A673 (cell line): ENCODE measurements at places on chromosomes 7 and 10. TPM values are rescaled to one million over a fixed set of nuclear protein-coding genes. Genes with fewer than 3 reads are reported as not detected.

DNA sequence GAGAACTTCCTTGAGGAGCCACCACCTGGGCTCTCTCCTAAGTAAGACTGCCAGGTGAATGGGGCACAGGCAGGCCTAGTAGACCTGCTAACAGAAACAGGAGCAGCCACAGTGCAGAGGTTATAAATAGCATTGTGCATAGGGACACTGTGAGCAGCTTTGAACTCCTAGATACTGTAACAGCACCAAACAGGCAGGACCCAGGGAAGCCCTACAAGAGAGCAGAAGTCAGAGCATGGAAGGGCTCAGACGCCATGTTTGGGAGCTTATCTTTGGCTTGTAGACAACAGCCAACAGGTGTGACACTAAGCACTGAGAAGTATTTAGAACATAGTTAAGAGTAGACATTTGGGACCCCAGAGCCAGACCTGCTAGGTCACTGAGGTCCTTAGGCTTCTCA, 14.5 kb downstream of the XRCC2 start:
- DNase-seq = no peak

DNA sequence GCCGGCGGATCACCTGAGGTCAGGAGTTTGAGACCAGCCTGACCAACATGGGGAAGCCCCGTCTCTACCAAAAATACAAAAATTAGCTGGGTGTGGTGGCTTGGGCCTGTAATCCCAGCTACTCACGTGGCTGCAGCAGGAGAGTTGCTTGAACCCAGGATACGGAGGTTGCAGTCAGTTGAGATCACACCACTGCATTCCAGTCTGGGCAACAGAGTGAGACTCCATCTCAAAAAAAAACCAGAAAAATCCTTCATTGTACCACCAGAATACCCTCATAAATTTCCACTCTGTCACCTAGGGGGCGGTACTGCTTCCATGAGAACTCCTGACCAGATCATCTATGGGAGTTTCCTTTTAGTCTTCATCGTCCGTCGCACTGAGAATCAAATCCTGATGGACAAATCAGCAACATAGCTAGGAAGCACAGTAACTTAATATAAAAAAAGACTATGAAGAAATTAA, 225.8 kb upstream of the KLF14 start:
- DNase-seq = peak; percentile 93

- no peak for DNase-seq
These were observed 21.5 kb downstream of the RPP38 start for GRCh38 chr10:15118615-15119014.

DNA sequence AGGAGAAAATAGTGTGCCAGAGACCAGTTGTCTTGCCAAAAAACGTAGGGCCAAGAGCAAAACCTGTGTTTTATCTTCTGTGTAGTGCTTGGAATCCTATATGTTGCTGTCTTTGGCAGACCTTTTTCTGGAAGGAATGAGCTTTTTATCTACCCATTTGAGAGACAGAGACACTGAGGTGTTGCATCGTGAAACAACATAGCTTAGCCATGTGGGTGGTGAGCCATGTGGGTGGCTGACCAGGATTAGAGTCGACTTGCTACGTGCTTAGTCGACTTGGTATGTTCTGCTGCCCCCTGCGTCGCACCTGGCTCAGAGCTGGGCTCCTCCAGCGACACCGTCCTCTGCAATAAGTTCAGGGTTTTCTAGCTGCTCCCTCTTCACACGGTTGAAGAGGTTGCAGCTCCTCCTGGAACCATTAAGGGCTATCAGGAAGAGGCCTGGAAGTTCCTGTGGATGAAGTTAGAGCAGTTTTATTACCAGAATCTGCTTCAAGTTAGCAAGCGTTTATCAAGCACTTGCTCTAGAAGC, 175.8 kb downstream of the SH2D4B start:
- no peak for DNase-seq

GRCh38 chr7:1675673-1676549, 5.8 kb downstream of the ELFN1 start:
- no peak for DNase-seq

- no peak for DNase-seq
These were observed 54.2 kb upstream of the INPP5A start for GRCh38 chr10:132483394-132483793.

DNA sequence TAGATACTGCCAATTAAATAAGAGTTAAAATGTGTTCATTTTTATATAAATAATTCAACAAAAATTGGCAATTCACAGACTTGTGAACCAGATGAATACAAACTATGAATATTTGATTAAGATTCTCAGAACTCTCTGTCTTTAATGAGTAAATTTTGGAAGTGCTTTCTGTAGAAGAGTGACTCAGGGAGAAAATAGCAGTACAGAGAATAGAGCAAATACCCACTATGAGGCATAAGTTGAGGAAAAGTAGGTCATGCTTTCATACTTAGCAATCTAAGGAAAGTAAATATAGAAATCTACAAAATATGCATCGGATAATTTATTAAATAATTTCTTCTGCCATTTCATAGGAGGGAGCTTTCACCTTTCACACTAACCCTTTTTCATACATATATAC, 117.7 kb upstream of the TMEM106B start:
- DNase-seq = no peak

DNA sequence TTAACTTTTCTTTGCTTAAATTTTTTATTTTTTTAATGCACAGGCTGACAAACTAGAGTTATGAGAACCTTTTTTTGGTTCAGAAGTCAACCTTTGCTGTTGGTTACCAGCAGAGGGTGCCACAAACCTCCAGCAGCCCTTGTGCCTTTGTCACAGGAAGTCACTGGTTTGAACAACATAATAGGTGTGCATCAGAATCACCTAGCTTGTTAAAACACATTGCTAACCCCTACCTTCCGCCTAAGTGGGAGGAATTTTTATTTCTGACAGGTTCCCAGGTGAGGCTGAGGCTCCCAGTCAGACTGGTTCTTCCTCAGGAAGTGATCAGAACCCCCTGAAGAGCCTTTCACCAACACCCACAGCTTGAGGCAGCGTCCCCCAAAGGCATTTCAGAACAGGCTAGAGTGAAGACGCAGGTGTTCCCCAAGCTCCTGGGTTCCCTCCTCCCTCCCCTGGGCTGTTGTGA, 22.6 kb upstream of the VDAC2 start:
- DNase-seq = peak; percentile 55

DNA sequence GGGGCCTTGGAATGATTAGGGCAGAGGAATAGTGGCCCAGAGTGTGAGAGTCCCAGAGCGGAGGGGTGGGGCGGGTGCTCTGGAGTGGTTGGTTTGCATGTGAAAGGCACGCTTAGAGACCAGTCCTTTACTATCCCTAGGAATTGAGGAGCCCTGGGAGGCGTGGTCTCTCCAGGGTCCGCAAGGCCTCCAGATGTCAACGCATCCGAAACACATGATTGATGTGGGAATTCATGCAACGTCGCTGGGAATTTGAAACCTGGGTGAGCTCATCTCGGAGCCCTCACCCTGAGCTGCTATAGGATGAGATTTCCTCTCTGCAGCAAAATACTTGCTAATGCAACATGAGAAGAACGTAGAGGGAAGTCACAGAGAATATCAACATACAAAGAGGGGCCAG, 51.2 kb downstream of the NPTX2 start:
- DNase-seq = no peak

DNA sequence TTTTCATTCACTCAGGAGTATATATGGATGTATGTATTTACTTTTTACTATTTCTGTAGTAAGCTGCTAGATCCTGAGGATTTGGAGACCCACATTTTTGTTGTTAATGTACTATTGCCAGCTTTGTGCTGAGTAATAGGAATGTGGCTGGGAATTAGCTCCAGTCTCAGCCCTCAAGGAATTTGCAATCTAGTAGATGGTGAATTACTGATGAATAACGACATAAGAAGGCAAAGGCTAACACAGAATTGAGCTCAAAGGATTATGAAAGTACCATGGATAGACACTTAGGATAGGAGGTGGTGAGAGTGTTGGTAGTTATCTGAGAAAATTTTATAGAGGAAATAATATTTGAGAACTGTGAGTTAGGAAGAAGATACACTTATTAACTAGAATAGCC, 19.9 kb downstream of the CASD1 start:
- peak; percentile 15 for DNase-seq

DNA sequence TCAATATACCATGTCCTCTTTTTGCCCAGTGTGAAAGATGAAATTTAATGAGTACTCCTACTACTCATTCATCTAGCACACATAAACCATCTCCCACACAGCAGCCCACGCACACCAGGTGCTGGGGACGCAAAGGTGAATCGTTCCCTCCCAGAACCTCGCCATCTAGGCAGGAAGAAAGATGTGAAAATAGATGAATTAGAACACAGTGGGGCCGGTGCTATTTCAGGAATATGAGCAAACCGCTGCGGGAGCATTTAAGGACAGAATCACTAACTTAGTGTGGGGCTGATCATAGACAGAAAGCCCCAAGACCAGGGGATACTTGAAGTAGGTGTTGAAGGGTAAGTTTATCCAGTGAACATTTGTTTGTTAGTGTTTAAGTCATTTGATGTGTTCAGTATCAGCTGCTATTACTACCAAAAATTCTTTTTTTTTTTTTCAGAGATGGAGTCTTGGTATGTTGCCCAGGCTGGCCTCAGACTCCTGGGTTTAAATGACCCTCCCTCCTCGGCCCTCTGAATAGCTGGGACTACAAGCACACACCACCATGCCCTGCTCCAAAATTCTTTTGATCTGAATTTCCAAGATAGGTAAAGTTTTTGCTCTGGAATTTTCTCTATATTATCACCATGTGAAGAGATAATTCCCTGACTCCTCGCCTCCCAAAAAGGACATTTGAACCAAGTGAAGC, 48.8 kb downstream of the CPXM2 start:
- DNase-seq = no peak

GRCh38 chr10:14282276-14282675, 48.4 kb downstream of the FRMD4A start:
- DNase-seq = peak; percentile 12

DNA sequence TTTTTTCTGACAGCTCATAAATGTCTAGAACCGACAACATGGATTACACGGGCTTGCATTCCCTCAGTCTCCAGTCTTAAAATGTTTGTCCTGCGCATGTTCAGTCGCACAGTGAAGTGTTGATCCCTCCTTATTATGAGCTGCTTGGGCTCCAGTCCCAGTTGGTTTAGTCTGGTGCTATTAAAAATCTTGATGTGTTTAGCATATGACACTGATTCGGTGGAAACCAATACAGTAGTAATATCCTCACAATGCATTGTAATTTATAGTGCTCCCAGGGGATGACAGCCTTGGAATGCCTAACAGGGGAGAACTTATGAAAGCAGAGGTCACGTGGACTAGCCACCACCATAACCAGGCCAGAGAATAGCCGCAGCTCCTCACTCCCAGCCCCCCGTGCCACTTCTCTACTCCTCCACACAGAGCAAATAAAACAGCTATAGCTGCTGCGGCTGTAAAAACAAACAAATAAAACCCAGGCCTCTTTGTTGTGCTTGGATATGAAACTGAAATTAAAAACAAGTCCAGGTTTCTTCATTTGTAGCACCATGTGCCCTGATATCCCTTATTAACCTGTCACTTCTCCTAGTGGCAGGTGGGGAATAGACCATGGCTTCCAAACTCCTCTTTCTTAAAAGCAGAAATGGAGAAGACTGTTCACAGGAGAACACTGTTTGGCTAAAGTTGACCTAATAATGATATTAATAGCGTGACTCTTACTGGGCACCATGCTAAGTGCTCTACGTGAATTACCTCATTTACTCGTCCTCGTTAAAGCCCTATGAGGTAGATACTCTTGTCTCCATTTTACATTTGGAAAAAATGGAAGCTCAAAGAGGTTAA, 7.7 kb downstream of the DPCD start:
- no peak for DNase-seq

- no peak for DNase-seq
These were observed 85.2 kb downstream of the VTI1A start for GRCh38 chr10:112532189-112532588.

- DNase-seq = no peak
These were observed 3.4 kb upstream of the MINDY3 start for GRCh38 chr10:15863733-15864132.

GRCh38 chr7:2018569-2019460, 213.9 kb downstream of the MAD1L1 start:
- DNase-seq = peak; percentile 67

- DNase-seq = no peak
These were observed 14.6 kb upstream of the NME8 start for GRCh38 chr7:37833818-37834146.

VWC2 gene
- total RNA-seq = not detected in 2 replicates

MMD2 gene
- total RNA-seq = not detected in 2 replicates

GBX1 gene
- not detected in 2 replicates for total RNA-seq

FEZF1 gene
- total RNA-seq = 85.9 and 114 TPM in 2 replicates

AEBP1 gene
- 30.1 and 31.8 TPM in 2 replicates for total RNA-seq

SPDYE2B gene
- not detected in 2 replicates for total RNA-seq
